A549 treated with DMSO at 1 μM for 4 hours (cell line): ENCODE measurements at places on chromosomes 4 and X. TPM values are rescaled to one million over a fixed set of nuclear protein-coding genes. Genes with fewer than 3 reads are reported as not detected.

The MAGIX gene
- 1.8 to 3.5 TPM (median 3.0 TPM) in 5 replicates for total RNA-seq

The PAGE2B gene
- total RNA-seq: not detected in 5 replicates

The MAGEA10 gene
- 0.04 to 0.06 TPM (median 0.05 TPM) in 3 of 5 replicates, not detected in the others for total RNA-seq

The PCDH7 gene
- 0.09 to 0.41 TPM (median 0.11 TPM) in 5 replicates for total RNA-seq

The RIPPLY1 gene
- 0.08 to 0.11 TPM in 2 of 5 replicates, not detected in the others for total RNA-seq

The TCEAL9 gene
- 77.4 to 137 TPM (median 86.2 TPM) in 5 replicates for total RNA-seq

The CSAG2 gene
- not detected in 5 replicates for total RNA-seq
